Aortic smooth muscle cell (primary cell): ENCODE measurements at places on chromosomes 13 and 19. TPM values are rescaled to one million over a fixed set of nuclear protein-coding genes. Genes with fewer than 3 reads are reported as not detected.

HTR2A gene
- 0.31 and 0.66 TPM in 2 replicates for total RNA-seq

CGB2 gene
- not detected in 2 replicates for total RNA-seq

HPN gene
- total RNA-seq = 0.12 TPM in 1 of 2 replicates, not detected in the other

RPS5 gene
- total RNA-seq = 1,860 and 2,343 TPM in 2 replicates

SLC27A5 gene
- 12.5 and 14.5 TPM in 2 replicates for total RNA-seq

LILRA1 gene
- not detected in 2 replicates for total RNA-seq

ETV2 gene
- total RNA-seq = 0.12 and 0.26 TPM in 2 replicates

REXO1 gene
- 4.6 and 6.7 TPM in 2 replicates for total RNA-seq

LIM2 gene
- not detected in 2 replicates for total RNA-seq

ACTN4 gene
- 256 and 342 TPM in 2 replicates for total RNA-seq

OLFM2 gene
- 0.19 and 1.3 TPM in 2 replicates for total RNA-seq

SIGLEC8 gene
- total RNA-seq = not detected in 2 replicates

SRRM5 gene
- 0.06 TPM in 1 of 2 replicates, not detected in the other for total RNA-seq

FXYD5 gene
- 35.1 and 39.1 TPM in 2 replicates for total RNA-seq

LGALS14 gene
- total RNA-seq = not detected in 2 replicates

COL4A1 gene
- total RNA-seq = 295 and 311 TPM in 2 replicates

C1QTNF9 gene
- not detected in 2 replicates for total RNA-seq

LRRC4B gene
- total RNA-seq = under 0.01 and 0.12 TPM in 2 replicates

CRLF1 gene
- total RNA-seq = 437 and 449 TPM in 2 replicates

ZNF570 gene
- total RNA-seq = 8.2 and 9.9 TPM in 2 replicates

EID2B gene
- 3.4 and 4.2 TPM in 2 replicates for total RNA-seq

TUBA3C gene
- not detected in 2 replicates for total RNA-seq

FAM98C gene
- total RNA-seq = 9.9 and 11.4 TPM in 2 replicates

KLC3 gene
- total RNA-seq = not detected in 2 replicates

KLK3 gene
- total RNA-seq = not detected in 2 replicates

U2AF2 gene
- total RNA-seq = 87.6 and 108 TPM in 2 replicates

CD70 gene
- total RNA-seq = not detected in 2 replicates
